Caudate nucleus (tissue), 63 donors: ENCODE measurements at places on chromosomes 5 and 9.

DNA sequence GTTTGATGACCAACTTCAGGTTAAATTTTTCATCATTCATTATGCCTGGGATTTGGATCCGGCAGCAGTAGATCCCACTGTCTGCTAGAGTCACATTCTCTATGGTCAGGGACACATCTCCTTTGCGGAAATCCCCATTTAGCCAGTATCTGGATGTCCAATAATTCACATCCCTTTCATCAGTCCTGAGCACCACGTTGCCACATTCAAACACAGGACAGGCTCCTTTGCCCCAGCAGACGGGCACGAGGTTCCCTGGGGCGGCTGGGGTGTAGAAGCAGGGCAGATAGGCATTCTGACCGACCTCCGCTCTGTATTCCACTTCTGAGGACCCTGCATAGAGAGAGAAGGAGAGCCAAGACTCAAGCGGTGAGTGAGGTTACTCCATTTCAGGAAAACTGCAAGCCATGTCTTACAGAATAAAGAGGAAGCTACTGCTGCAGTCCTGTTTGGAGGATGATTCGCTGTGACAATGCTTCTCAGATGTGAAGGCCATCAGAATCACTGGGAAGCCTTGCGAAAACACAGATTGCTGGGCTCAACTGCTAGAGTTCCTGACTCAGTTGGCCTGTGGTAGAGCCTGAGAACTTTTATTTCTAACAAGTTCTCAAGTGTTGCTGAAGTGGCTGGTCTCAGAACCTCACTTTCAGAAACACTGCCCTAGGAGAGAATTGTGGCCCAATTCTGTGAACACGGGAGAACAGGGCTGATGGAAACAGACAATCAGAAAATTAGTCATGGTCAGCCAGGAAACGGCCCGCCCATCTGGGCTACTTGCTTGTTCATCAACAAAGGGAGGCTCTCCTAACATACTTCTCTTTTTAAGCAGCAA lies 2.0 kb downstream of the HAVCR2 start:
- DNase-seq = no peak

GRCh38 chr5:87300744-87301143 lies 33.1 kb downstream of the RASA1 start:
- no peak for DNase-seq

GRCh38 chr5:52870448-52870847 lies 82.7 kb downstream of the ITGA1 start:
- no peak for DNase-seq

DNA sequence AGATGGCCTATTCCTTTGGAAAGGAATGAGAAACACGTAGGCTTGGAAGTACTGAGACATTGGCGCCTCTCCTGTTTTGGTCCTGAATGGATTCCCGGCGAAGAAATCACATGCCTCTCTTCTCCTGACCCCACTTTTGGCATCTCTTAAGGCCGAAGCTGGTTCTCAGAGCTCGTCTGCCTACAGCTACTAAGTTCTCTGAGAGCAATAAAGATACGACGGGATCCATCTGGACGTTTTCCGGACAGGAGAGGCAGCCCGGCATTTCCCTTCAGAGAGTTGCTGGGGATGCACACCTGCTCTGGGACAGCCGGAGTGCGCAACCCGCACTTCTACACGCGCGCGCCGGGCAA lies 336.8 kb upstream of the PUM3 start:
- DNase-seq = no peak

- DNase-seq = no peak
Observed at GRCh38 chr9:23160952-23161469, 665.0 kb downstream of the ELAVL2 start.

DNA sequence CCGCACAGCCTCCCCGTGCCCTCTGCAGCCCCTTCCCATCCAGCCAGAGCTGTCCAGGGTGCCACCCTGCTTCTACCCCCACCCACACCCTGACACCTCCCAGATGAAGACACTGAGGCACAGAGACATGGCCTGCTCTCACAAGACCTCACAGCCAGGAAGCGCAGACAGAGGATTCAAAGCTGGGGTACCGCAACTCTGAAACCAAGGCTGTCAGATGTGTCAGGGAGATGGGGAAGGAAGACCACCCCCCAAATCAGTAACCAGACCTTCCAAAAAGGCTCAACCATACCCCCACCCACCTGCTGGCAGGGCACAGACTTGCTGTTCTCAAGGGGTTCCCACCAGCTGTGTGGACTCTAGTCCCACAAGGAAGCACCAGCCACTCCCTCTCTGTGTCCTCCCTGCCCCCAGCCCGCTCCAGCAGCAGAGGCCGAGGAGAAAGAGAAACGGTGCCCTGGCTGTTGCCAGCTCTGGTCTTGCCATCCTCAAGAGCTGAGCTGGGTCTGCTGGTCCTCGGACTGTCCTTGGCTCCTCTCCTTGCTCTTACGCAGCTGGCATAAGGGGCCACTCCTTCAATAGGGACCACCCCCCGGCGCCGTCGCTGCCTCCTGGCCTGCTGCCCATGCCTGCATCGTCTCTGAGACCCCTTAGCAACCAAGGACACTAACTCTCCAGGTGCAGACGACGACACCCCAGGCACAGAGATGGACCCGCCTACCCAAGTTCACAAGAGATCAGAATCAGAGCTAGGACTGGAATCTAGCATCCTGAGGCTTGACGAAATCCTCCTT lies 699 bp downstream of the AKNA start:
- no peak for DNase-seq

GRCh38 chr5:206927-207536 lies 10.9 kb downstream of the CCDC127 start:
- no peak for DNase-seq

GRCh38 chr5:58773744-58774441 lies 191.0 kb downstream of the RAB3C start:
- DNase-seq = no peak

- no peak for DNase-seq
Observed at GRCh38 chr9:127116957-127117356, 5.5 kb downstream of the ANGPTL2 start.

DNA sequence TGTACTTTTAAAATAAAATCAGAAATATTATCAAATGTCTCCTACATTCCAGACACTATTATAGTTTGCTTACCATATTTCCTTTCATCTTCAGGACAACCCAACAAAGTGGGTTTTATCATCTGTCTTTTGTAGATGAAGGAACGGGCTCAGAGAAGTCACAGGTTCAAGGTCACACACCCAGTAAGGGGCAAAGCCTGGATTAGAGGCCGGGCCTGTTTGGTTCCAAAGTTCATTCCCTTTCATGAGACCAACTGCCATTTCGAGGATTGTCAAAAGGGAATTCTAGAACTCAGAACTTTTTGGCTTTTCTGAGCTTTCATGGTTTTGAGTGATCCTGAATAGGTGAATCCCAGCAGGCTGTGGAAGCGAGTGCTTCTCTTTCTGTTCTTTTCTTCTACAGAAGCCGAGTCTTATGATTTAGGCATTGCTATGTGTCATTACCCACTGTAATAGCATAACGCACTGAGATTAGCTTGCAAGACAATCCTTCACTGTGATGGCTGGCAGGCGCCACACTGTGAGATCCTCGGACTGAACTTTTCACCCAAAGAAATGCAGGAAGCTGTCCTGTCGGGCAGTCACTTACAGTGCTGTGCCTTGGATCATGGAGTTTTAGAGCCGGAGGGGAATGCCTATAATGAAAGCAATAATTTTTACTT lies 43.8 kb upstream of the ANKH start:
- DNase-seq = no peak

DNA sequence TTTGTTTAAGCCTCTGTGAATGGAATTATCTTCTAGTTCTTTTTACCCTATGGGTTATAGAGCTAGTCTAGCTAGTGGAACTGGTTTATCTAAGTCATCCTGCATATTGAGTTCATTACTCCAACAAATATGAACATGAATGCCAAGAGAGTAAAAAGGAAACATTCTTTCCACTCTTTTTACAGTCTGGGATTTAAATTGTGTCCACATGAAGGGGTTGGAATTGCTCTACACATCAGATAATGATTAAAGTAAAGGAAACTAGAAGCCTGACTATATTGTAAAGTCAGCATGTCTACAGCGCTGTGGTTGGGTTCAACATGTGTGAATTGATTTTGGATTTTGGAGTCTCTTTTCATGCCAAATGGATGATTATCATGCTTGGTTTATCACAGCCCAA lies 173.1 kb downstream of the CCDC171 start:
- no peak for DNase-seq

GRCh38 chr9:84002344-84002743 lies 21.7 kb downstream of the RMI1 start:
- no peak for DNase-seq

DNA sequence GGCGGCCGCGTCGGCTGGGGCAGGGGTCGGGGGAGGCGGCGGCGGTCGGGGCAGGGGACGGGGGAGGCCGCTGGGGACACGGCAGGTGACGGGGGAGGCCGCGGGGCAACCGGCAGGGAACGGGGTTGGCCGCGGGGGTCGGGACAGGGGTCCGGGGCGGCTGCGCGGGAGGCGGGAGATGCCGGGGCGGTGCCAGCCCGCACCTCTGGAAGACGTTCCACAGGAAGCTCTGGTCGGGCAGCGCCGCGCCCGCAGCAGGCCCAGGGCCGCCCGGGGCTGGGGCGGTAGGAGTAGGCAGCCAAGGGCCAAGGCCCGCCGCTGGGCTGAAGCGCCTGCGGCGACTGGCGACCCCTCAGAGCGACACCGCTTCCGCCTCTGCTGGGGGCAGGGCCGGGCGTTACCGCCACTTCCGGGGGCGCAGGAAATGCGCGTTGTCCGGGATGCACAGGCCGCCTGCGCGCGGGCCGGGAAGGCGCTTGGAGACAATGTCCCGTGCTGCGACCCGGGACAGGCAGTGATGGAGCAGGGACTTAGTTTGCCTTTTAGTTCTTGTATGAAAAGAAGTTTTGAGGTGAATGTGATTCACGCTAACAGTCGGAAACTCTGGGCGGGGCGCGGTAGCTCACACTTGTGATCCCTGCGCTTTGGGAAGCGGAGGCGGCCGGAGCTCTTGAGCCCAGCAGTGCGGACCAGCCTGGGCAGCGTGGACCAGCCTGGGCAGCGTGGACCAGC lies 110.0 kb upstream of the LPCAT1 start:
- DNase-seq = peak; percentile 32

GRCh38 chr5:87722286-87722685 lies 309.6 kb upstream of the CCNH start:
- no peak for DNase-seq

DNA sequence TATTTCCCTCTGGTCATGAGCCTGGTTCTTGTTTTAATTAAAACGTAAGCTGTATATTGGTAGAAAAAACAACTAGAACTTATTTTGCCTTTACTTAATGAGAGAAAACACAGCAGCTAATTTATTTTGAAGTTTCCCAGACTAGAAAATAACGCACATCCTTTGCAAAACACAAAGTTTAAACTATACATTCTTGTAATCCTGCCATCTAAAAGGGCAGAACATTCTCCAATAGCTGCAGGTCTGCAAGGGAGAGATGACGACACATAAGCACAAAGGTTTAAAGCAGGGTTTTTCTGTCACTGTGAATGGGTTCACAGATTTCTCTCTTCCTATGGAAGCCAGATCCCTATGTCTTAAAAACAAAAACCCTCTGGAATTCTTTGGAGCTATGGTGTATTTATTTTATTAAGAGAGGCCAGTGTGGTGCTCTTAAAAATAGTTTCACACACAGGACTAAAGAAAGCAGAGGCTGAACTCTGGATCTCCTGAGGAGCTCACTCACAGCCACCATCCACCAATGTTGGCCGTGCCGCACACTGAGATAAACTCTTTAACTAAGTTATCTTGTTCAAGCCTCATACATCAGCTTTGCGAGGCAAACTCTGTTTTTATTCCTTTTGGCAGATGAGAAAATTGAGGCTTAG lies 82.4 kb downstream of the SNCAIP start:
- no peak for DNase-seq

DNA sequence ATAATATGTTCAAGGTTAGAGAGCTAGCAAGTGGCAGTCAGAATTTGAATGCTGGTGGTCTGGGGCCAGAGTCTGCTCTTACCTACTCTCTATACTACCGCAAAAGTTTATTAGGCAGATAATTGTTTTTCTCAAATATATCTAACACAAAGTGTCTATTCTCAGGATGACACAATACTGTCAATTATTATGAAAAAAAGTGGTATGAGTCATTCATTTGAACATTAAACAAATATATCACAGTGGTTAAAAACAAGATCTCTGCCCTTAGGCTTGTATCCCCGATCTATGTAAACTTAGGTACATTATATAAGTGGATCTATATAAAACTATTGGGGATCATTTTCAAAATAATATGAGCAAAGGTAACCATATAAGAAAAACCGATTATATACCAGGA lies 354.9 kb downstream of the CETN3 start:
- DNase-seq = no peak

DNA sequence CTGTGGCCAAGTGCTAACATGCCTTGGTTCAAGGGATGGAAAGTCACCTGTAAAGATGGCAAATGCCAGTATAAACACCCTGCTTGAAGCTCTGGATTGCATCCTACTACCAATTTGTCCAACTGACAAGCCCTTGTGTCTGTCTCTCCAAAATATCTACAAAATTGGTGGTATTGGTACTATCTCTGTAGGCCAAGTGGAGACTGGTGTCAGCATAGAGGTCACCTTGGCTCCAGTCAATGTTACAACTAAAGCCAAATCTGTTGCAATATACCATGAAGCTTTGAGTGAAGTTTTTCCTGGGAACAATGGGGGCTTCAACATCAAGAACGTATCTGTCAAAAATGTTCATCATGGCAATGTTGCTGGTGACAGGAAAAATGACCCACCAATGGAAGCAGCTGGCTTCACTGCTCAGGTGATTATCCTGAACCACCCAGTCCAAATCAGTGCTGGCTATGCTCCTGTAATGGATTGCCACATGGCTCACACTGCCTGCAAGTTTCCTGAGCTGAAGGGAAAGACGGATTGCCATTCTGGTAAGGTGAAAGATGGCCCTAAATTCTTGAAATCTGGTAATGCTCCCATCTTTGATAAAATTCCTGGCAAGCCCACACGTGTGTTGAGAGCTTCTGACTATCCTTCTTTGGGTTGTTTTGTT lies 19.9 kb downstream of the AFF4 start:
- DNase-seq = no peak

DNA sequence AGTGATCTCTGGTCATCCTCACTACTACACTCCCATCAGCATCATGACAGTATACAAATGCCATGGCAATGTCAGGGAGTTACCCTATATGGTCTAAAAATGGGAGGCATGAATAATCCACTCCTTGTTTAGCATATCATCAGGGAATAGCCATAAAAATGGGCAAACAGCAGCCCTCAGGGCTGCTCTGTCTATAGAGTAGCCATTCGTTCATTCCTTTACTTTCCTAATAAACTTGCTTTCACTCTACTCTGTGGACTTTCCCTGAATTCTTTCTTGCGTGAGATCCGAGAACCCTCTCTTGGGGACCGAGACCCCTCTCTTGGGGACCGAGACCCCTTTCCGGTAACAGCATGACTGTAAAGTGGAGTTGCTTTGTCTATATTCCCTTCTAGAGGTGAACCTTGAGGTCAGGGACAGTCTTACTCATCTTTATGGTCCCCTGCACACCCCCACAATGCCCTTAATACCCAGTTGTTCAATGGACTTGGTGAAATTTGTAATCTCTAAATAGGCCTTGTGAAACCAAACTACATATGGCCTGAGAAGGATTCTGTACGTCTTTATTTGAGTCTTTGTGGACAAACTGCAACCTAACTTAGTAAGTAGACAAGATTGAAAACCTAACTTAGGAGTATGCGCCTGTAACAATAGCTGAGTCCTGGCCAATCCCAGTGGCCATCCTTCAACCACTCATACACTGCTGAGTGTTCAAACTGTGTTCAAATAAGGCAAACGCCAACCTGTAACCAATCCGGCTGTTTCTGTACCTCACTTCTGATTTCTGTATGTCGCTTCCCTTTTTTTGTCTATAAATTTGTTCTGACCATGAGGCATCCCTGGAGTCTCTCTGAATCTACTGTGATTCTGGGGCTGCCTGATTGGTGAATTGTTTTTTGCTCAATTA lies 32.3 kb upstream of the UBTD2 start:
- no peak for DNase-seq
